Kidney capillary endothelial cell (primary cell): ENCODE measurements at places on chromosomes 3 and 15.

GRCh38 chr3:124402791-124403190, 327.5 kb upstream of the UMPS start:
- no peak for DNase-seq

DNA sequence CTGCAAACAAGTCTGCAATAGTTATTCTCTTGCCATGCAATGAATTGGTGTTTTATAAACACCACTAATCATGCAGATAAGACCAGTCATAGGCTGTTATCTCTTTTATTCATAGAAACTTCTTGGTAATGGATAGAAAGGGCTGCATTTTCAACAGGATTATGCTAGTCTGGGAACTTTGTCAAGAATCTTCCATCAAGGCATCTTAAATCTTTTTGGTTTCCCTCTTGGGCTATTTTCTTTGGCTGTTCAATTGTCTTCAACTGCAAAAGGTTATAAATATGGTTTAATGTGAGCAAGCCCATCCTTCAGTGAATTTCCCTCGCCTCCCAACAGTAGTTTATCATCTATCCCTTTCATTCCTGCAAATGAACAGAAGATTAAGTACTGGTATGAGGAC, 59.0 kb upstream of the MINAR1 start:
- DNase-seq, result no peak

GRCh38 chr15:51274956-51275355, 63.4 kb downstream of the CYP19A1 start:
- no peak for DNase-seq

- no peak for DNase-seq
Observed at GRCh38 chr15:95451938-95452337, 878.6 kb upstream of the NR2F2 start.

- DNase-seq, result no peak
Observed at GRCh38 chr3:89586256-89586655, 478.8 kb downstream of the EPHA3 start.

- DNase-seq, result no peak
Observed at GRCh38 chr15:25391971-25392721, 46.7 kb downstream of the UBE3A start.

GRCh38 chr3:7607676-7608075, 746.8 kb downstream of the GRM7 start:
- no peak for DNase-seq

DNA sequence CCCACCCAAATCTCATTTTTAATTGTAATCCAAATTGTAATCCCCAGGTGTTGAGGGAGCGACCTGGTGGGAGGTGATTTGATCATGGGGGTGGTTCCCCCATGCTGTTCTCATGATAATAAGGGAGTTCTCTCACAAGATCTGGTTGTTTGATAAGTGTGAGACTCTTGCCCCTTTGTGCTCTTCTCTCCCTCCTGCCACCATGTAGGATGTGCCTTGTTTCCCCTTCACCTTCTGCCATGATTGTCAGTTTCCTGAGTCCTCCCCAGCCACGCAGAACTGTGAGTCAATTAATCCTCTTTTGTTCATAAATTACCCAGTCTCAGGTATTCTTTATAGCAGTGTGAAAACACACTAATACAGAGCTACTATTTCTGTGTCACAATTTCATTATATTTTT, 88.7 kb downstream of the NCEH1 start:
- DNase-seq, result no peak

DNA sequence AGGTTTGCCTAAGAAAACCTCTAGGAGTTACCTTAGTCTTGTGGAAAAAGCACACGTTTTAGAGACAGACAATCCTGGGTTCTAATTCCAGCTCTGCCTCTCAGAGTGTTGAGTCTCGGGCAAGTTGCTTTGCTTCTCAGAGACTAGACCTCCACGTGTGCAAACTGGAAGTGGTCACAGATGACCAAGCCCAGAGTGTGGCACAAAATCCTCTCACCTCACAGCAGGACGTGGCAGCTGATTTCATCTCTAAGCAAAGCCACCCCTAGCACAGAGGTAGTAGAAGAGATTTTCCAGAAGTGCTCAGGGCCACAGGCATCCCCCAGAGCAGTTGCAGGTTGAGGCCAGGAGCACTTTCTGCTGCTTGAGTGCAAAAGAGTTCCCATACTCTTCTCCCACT, 79.2 kb downstream of the CD47 start:
- no peak for DNase-seq

DNA sequence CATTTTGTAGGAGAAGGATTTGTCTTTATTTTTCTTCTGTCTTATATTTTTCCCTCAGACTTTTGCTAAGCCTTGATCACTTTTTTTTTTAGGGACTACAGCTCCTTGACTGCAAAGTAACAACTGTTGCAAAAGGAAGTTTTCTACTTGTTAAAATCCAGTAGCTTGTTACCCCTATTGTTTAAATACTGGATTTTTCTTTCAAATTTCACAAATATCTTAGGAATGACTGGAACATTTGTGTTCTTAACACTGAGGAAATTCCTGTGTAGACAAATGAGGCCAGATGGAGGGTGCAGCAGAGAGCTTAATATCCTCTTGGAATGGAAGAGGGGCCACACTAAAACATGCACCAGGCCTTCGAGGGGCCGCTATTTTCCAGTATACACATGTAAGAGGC, 3.2 kb upstream of the PGPEP1L start:
- no peak for DNase-seq

DNA sequence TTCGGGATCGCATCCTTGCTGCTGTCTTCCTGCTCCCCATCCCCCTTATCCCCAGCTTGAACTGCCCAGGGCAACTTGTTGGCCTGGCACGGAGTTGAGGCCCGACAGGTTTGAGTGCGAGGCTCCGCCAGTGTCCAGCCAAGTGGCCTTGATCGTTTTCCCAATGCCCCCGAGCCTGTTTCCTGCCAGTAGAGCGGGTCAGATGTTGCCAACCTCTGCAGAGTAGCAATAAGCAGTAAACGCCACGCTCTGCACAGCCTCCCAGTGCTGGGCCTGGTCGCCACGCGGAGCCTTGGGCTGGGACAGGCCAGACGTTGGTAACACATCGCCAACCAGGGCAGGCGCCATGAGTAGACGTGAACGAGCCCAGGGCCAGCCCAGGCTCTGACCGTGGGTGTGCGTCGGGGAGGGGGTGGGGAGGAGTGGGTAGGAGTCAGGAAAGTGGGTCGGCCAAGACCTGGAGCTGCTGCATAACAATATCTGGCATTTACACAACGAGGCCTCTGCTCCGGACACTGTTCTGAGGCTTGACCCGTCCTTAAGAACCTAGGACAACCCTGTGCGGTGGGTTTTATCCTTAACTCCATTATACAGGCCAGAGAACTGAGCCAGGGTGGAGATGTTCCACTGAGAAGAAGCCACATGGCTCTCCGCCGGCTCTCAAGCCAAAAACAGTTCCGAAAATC, 444 bp upstream of the ABHD14A start:
- DNase-seq, result no peak
